H9 (cell line): ENCODE measurements at places on chromosomes 16 and 17. TPM values are rescaled to one million over a fixed set of nuclear protein-coding genes. Genes with fewer than 3 reads are reported as not detected.

- H3K4me1 ChIP-seq, result no peaks in the 10 kb centered on the region
- DNase-seq, result no peak
- H3K4me3 ChIP-seq, result no peak overlapping the region
- H3K27me3 ChIP-seq, result no peaks in the 10 kb centered on the region
- H3K36me3 ChIP-seq, result no peaks in the 10 kb centered on the region
Observed at GRCh38 chr16:57009643-57010170, 20.4 kb downstream of the NLRC5 start.

GRCh38 chr17:77036841-77037381 is 103.9 kb upstream of the SEC14L1 start:
- H3K4me3 ChIP-seq, result no peak overlapping the region
- H3K36me3 ChIP-seq, result no peaks in the 10 kb centered on the region
- no peaks in the 10 kb centered on the region for H3K27me3 ChIP-seq
- H3K4me1 ChIP-seq, result no peaks in the 10 kb centered on the region

The PIK3R6 gene
- total RNA-seq, result 0.15 TPM in 1 of 2 replicates, not detected in the other

The DNAH2 gene
- 0.15 and 0.22 TPM in 2 replicates for total RNA-seq

GRCh38 chr17:4908711-4909496 is 6.0 kb upstream of the CHRNE start:
- H3K27me3 ChIP-seq, result no peaks in the 10 kb centered on the region
- H3K4me3 ChIP-seq, result no peak overlapping the region
- no peaks in the 10 kb centered on the region; the same call in 1 of the 2 replicates for H3K4me1 ChIP-seq
- H3K36me3 ChIP-seq, result no peaks in the 10 kb centered on the region

GRCh38 chr16:28863929-28864793 is 518 bp downstream of the SH2B1 start:
- DNase-seq, result no peak
- peaks cover 24% of the 10 kb centered on the region for H3K36me3 ChIP-seq
- H3K4me1 ChIP-seq, result peaks cover 1% of the 10 kb centered on the region; the same call in 1 of the 2 replicates
- no peak overlapping the region for H3K27ac ChIP-seq
- peak overlapping the region; percentile 97 for H3K4me3 ChIP-seq
- H3K27me3 ChIP-seq, result no peaks in the 10 kb centered on the region

DNA sequence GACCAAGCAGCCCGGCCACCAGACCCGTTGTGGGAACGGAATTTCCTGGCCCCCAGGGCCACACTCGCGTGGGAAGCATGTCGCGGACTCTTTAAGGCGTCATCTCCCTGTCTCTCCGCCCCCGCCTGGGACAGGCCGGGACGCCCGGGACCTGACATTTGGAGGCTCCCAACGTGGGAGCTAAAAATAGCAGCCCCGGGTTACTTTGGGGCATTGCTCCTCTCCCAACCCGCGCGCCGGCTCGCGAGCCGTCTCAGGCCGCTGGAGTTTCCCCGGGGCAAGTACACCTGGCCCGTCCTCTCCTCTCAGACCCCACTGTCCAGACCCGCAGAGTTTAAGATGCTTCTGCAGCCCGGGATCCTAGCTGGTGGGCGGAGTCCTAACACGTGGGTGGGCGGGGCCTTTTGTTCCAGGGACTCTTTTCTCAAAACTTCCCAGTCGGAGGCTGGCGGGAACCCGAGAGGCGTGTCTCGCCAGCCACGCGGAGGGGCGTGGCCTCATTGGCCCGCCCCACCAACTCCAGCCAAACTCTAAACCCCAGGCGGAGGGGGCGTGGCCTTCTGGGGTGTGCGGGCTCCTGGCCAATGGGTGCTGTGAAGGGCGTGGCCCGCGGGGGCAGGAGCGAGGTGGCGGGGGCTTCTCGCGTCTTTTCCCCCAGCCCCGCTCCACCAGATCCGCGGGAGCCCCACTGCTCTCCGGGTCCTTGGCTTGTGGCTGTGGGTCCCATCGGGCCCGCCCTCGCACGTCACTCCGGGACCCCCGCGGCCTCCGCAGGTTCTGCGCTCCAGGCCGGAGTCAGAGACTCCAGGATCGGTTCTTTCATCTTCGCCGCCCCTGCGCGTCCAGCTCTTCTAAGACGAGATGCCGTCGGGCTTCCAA is at the start of gene SLC2A4:
Gene SLC2A4, plus strand, starts transcription at position 645 of the 879 bp plus-strand sequence. Its CDS starts 217 bp downstream, at position 862.
- DNase-seq, result peak; percentile 99
- no peak within 1 kb of the TSS for H3K27ac ChIP-seq
- H3K27me3 ChIP-seq, result no peaks in the 10 kb centered on the region
- H3K36me3 ChIP-seq, result peaks cover 5% of the 10 kb centered on the region

DNA sequence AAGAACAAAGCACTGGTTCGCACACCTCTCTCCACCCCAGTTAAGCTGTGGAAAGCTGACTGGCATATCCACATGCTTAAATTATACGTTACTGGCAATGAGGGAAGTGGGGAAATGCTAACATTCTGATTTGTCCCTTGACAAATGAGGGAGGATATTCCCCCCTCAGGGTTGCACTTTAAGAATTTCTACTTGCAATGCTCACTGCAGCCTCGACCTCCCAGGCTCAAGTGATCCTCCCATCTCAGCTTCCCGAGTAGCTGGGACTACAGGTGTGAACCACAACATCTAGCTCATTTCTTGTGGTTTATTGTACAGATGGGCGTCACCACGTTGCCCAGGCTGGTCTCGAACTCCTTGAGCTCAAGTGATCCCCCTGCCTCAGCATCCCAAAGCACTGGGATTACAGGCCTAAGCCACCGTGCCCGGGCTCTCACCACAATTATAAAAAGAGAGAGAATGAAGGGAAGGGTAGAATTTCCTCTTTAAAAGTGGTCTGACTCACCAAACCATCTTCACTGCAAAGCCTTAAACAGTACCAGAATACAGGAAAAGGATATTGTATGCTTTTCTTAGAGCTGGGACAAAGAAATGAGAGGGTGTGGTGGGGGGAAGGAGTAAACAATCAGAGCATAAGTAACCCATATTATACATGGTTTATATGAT is 38.9 kb downstream of the KANSL1 start:
- H3K27ac ChIP-seq, result no peak overlapping the region
- H3K4me1 ChIP-seq, result peaks cover 10% of the 10 kb centered on the region
- H3K27me3 ChIP-seq, result no peaks in the 10 kb centered on the region; the same call in 1 of the 2 replicates

DNA sequence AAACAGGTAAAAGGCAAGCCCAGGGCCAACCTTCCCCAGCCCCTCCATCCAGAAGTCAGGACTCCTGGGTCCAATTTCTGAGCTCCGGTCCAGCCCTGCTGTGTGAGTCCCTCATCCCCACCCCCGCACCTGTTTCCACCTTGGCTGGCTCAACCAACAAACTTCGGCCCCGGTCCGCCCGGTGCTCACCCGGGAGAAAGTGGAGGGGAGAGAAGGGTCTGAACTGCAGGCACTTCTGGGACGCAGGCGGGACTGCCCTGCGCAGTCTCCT is 541 bp downstream of the RHBDF2 start:
- H3K4me3 ChIP-seq, result peak overlapping the region; percentile 79
- H3K27me3 ChIP-seq, result no peaks in the 10 kb centered on the region
- peaks cover 3% of the 10 kb centered on the region; the same call in 1 of the 2 replicates for H3K4me1 ChIP-seq
- no peak for DNase-seq
- no peak overlapping the region for H3K27ac ChIP-seq

The HSF4 gene
- total RNA-seq, result 1.2 and 1.5 TPM in 2 replicates

GRCh38 chr17:61309362-61310256 is 90.0 kb upstream of the TBX2 start:
- peaks cover 4% of the 10 kb centered on the region; the same call in 1 of the 2 replicates for H3K4me1 ChIP-seq
- DNase-seq, result no peak
- H3K27me3 ChIP-seq, result no peaks in the 10 kb centered on the region
- H3K27ac ChIP-seq, result no peak overlapping the region
- no peaks in the 10 kb centered on the region for H3K36me3 ChIP-seq

The SLC13A2 gene
- not detected in 2 replicates for total RNA-seq

DNA sequence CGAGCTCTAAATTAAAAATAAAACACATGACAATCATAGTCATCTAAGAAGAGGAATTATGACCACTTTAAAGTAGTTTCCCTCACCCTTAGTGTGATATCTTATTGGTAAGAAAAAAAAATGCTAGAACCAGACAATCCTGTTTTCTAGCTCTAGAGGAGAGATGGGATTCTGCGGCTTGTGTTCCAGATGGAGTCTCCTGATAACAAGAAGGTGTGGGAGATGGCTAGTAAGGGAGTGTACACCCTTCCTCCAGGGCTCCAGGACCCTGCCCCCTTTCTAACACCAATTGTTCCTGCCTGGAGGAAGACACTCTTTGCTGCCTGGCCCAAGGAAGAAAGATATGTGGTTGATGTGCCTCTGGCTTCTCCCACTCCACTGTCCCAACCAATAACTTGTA is 68.8 kb upstream of the FBXO47 start:
- DNase-seq, result no peak
- H3K36me3 ChIP-seq, result no peaks in the 10 kb centered on the region
- no peaks in the 10 kb centered on the region for H3K27me3 ChIP-seq
- H3K4me1 ChIP-seq, result no peaks in the 10 kb centered on the region

The AOC2 gene
- total RNA-seq, result 5.7 and 7.1 TPM in 2 replicates

- peak; percentile 75 for DNase-seq
- H3K4me3 ChIP-seq, result no peak overlapping the region
- peaks cover 8% of the 10 kb centered on the region; the same call in 1 of the 2 replicates for H3K4me1 ChIP-seq
- no peaks in the 10 kb centered on the region for H3K36me3 ChIP-seq
- H3K27me3 ChIP-seq, result no peaks in the 10 kb centered on the region
Observed at GRCh38 chr17:79549141-79549915, 61.5 kb downstream of the RBFOX3 start.

The RAB37 gene
- total RNA-seq, result 2.5 and 3.6 TPM in 2 replicates

- no peaks in the 10 kb centered on the region for H3K4me1 ChIP-seq
- no peak overlapping the region for H3K27ac ChIP-seq
- H3K4me3 ChIP-seq, result no peak overlapping the region
- DNase-seq, result no peak
- H3K27me3 ChIP-seq, result no peaks in the 10 kb centered on the region
Observed at GRCh38 chr17:10156077-10156435, 42.4 kb downstream of the GAS7 start.

- no peak overlapping the region for H3K4me3 ChIP-seq
- H3K4me1 ChIP-seq, result no peaks in the 10 kb centered on the region; the same call in 1 of the 2 replicates
- DNase-seq, result no peak
- no peaks in the 10 kb centered on the region; the same call in 1 of the 2 replicates for H3K36me3 ChIP-seq
Observed at GRCh38 chr16:10920726-10921427, 21.4 kb downstream of the DEXI start.

DNA sequence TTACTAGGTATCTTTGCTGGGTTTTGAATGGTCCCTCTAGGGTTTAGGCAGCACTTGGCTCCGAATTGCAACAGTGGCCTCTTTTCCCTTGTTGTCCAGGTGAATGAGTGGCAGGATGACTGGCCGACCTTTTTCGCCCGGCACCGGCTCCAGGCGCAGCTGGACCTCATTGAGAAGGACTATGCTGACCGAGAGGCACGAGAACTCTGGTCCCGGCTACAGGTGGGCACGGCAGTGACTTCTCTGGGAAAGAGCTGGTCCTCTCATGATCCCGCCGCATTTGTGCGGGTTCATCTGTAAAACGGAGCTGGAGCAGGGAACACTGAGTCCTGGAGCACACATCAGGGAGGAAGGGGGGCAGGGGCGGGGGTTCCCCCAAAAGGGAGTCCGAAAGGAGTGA is 3.1 kb upstream of the TBCD start:
- DNase-seq, result no peak
- H3K4me3 ChIP-seq, result no peak overlapping the region
- H3K27me3 ChIP-seq, result peaks cover 4% of the 10 kb centered on the region; the same call in 1 of the 2 replicates

DNA sequence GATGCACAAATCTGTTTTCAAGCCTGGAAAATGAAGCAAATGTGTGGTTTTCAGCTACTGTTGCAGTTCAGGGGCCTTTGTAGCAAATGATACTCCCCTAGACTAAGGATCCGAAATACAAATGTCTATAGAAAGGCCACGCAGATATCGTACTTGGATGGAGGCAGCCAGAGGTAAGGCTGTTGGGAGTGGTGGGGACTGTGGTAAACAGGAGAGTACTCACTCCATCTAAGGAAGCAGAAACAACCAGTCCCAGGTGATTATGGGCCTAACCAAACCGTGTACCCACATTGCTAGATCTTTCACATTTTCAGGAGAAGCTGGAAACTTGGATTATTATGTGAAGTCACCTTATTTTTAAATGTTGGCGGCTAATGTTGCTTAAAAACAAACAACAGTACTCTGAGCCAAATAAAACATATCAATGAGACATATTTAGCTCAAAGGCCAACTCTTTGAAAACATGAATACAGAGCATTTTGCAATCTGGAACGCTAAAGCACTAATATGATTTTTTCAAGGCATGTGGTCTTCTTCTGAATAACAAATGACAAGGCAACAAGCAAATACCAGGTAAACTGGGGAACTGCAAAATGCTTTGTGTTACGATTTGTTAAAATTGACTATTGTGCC is 110.1 kb downstream of the YPEL2 start:
- H3K4me1 ChIP-seq, result no peaks in the 10 kb centered on the region
- H3K27ac ChIP-seq, result no peak overlapping the region
- DNase-seq, result no peak
- H3K36me3 ChIP-seq, result no peaks in the 10 kb centered on the region

GRCh38 chr16:79625738-79626137 is 25.2 kb upstream of the MAF start:
- no peak overlapping the region for H3K27ac ChIP-seq
- H3K27me3 ChIP-seq, result no peaks in the 10 kb centered on the region
- no peak for DNase-seq
- H3K4me1 ChIP-seq, result no peaks in the 10 kb centered on the region
- no peaks in the 10 kb centered on the region for H3K36me3 ChIP-seq

GRCh38 chr17:62566996-62567578 is 60.4 kb upstream of the MRC2 start:
- H3K4me3 ChIP-seq, result no peak overlapping the region
- DNase-seq, result no peak
- H3K36me3 ChIP-seq, result peaks cover 17% of the 10 kb centered on the region
- H3K4me1 ChIP-seq, result no peaks in the 10 kb centered on the region

DNA sequence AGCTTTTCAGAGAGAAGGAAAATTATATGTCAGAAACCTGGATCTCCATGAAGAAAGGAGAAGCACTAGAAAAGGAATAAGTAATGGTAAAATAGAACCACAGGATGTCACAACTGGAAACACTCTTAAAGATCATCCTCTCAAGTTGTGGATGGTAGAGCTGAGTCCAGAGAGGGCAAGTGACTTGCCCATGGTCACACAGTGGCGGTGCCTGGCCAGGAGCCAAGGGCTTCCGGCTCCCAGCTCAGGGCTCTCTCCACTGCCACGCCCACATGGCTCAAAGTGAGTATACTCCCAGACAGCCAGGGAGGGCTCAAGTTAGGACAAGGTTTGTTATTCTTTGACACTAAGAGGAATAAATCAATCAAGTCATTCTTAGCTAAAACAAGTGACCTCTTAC is 159.8 kb downstream of the COPRS start:
- no peak for DNase-seq
- no peak overlapping the region for H3K27ac ChIP-seq
- no peak overlapping the region for H3K4me3 ChIP-seq
- no peaks in the 10 kb centered on the region for H3K36me3 ChIP-seq
- H3K27me3 ChIP-seq, result no peaks in the 10 kb centered on the region

DNA sequence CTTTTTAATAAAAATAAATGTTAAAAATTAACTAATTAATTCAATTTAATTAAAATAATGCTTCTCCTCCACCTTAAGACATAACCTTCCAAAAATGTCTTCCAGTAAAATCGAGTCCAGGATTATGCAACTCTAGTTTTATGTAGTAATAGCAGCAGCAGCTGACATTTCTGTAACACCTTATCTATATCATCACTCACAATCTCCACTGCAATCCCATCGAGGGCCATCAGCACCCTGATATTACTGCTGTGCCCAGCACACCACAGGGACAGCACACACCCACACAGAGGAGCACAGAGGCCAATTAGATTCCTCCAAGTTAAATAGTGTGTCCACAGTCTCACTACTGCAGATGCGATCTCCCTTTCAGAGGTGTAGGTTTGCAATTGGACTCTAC is 2.9 kb downstream of the RPH3AL start:
- H3K27me3 ChIP-seq, result no peaks in the 10 kb centered on the region
- DNase-seq, result no peak
- H3K4me1 ChIP-seq, result no peaks in the 10 kb centered on the region
- H3K4me3 ChIP-seq, result no peak overlapping the region
- no peaks in the 10 kb centered on the region; the same call in 2 of the 3 replicates for H3K36me3 ChIP-seq

- H3K4me3 ChIP-seq, result no peak overlapping the region
- no peaks in the 10 kb centered on the region; the same call in 2 of the 3 replicates for H3K36me3 ChIP-seq
- no peaks in the 10 kb centered on the region for H3K4me1 ChIP-seq
- no peak overlapping the region for H3K27ac ChIP-seq
- H3K27me3 ChIP-seq, result peaks cover 13% of the 10 kb centered on the region; the same call in 1 of the 2 replicates
Observed at GRCh38 chr16:85902366-85903155, 3.6 kb downstream of the IRF8 start.
